ENCODE measurements at places on chromosomes 6 and 20. TPM values are rescaled to one million over a fixed set of nuclear protein-coding genes. Genes with fewer than 3 reads are reported as not detected.

ADISSP gene
- 137 TPM for total RNA-seq

- DNase-seq = no peak
Observed at GRCh38 chr6:87827346-87827745, 125.3 kb upstream of the AKIRIN2 start.

CALHM5 gene
- total RNA-seq = 0.08 TPM

GRCh38 chr6:24909241-24910216 is 26.2 kb downstream of the RIPOR2 start:
- DNase-seq = no peak

PREP gene
- total RNA-seq = 14.0 TPM

SYNGAP1 gene
- total RNA-seq = 3.3 TPM

DNA sequence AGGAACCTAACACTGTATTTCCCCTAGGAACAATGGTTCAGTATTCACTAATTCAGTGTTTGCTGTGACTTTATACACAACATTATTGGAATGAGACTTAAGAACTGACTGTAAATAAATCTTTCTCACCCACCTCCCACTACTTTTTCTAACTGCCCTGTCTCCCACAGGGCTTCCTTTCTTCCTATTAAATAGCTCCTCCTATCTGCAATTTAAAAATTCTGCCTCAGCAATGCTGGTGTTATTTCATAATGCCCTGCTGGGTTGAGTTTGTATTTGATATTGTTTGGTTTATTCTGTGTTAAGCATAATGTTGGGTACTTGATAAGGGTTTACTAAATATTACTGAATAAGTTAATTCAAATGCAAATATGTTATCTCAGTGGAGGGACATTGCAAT is 573.1 kb upstream of the RNF217 start:
- DNase-seq = no peak

DNA sequence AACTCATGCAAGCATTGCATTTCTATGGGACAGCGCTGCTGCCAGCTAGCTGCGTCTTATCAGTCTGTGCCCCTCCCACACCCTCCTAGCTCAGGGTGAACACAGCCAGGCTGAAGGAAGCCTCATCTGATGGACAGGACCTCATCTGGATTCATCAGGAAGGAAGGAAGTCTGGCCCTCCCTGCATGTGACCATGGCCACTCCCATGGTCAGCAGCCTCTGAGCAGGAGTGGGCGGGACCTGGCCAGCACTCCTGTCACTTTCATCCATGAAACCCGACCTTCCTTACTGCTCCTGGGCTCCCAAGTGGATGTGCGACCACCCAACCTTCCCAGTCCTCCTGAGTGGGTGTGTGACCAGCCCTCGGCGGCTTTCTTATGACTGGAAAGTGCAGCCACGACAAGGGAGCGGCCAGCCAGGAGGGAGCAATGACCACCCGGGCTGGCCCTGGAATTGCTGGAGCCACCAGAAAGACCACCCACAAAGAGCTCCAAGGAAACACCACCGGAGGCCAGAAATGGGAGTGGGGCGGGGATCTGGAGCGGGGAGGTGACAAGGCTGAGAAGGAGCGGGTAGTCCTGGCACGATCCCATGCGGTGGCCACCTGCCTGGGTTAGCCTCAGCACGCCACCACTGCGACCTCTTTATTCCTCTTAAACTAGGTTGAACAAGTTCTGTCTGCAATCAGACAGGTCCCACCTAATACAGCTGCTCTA is 241.2 kb downstream of the TTLL2 start:
- peak; percentile 9 for DNase-seq

DNA sequence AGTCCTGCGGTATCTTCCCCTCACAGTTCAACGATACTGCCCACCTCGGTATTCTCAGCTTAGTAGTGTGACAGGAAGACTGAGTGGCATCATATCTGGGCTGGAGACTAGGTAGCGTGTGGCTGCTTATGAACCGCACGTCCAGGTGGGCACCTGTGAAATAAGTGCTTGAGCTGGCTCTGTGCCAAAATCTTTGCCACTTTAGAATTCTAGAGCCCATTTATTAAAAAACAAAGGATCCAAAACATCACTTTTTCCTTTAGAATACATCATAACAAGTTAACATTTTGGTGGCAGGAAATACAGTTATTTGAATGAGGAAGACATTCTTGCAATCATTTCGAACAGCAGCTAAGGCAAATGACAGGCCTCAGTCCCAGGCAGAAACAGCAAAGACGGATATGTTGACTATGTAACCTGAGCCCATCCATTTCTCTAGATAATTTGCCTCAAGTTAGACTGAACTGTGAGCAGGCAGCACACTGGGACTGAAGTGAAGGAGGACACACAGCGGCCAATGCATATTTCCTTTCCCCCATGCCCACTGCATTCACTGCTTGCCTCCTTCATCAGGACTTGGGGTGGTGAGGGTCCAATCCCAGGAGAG is 136.6 kb downstream of the GMDS start:
- DNase-seq = no peak

DNA sequence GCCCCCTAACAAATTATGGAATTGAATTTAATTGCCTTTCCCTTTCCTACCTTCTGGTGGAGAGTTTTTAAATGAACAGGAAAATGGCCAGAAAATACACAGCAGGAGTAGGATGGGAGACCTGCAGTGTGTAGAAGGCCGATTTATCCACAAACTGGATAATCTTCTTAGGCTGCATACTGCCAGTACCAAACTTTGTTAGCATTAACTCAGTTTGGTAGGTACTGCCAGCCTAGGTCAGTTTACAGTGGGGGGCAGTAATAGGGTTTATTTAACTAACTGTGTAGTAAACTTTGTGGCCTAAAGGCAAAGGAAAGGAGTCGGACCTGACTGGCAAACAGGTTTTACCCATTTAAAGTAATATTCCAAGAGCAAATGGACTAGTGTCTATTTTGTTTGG is 4.6 kb downstream of the NCOA3 start:
- no peak for DNase-seq

- DNase-seq = no peak
Observed at GRCh38 chr6:56927538-56928453, 27.1 kb upstream of the BEND6 start.

BMP5 gene
- not detected for total RNA-seq

ARHGAP40 gene
- total RNA-seq = 0.05 TPM

GRCh38 chr6:48883116-48883515 is 579.9 kb downstream of the MMUT start:
- DNase-seq = no peak

GRCh38 chr20:20835897-20836296 is 123.5 kb upstream of the RALGAPA2 start:
- no peak for DNase-seq

- DNase-seq = peak; percentile 25
Observed at GRCh38 chr20:7714549-7714948, 225.7 kb downstream of the HAO1 start.

STMND1 gene
- total RNA-seq = not detected

GRCh38 chr6:63572747-63573075 is 431 bp downstream of the LOC128125822 start:
- DNase-seq = no peak

CLPSL1 gene
- total RNA-seq = not detected

CDH26 gene
- total RNA-seq = 0.13 TPM

- peak; percentile 45 for DNase-seq
Observed at GRCh38 chr6:36897609-36898008, 11.9 kb downstream of the C6orf89 start.

DNA sequence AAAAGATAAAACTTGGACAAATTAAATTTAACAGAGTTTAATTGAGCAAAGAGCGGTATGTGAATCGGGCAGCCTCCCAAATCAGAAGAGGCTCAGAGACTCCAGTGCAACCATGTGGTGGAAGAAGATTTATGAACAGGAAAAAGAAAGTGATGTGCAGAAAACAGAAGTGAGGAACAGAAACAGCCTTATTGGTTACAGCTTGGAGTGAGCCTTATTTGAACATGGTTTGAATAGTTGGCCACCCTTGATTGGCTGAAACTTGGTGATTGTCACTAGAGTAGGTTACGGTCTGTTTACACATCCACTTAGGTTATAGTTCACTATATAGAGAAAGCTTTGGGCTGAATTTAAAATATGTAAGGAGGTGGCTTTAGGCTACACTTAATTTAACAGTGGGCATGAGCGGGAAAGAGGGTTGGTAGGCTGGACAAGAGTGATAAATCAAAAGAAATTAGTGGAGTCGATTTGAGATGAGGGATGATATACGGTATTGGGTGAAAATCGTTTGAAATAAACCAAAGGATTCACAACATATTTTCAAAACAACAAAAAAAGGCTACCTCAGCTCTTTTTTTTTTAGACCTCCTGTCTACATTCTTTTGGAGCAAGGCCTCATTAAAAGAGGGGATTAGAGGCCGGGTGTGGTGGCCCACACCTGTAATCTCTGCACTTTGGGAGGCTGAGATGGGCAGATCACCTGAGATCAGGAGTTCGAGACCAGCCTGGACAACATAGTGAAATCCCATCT is 84.3 kb upstream of the PREP start:
- DNase-seq = no peak

GRCh38 chr20:62530643-62531032 is 54.8 kb upstream of the GATA5 start:
- DNase-seq = peak; percentile 84

DNA sequence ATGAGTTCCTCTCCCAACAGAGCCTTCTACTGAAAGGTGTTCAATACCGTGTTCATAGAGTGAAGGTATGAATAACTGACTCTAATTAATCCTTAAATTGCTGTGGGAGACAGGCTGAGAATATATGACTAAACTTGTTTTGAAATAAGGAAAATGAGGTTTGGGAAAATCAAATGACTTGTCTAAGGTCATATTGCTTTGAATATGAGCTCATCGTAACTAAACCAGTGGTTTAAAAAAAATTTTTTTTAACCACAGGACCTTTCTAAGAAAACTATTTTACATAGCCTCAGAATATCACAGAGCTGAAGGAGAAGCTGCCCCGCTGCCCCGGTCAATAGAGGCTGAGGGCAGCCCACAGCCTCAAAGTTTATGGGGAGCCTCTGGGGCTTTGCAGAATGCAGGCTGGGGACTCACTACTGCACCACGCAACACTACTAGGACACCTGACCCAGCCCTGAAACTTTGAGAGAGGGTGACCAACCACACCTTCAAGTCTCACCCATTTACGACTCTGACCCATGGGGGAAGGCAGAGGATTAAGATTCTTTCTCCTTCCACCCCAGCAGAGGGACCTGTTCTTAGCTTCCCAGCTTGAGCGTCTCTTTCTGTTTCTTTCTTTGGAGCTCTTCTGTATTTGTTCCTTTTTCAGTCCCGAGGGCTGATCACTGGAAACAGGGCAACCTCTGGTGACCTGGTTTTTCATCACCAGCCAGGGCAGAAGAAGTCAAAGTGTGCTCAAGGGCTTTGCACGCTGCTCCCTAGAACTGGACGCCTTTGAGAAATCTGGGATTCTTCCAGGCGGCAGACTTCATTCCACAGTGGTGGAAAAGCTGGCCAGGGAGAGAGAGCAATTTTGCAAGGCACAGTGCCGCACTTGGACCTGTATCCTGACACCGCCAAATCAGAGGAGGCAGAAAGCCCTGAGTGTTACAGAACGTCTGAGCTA is 220.2 kb downstream of the ATXN1 start:
- DNase-seq = no peak

SLC26A8 gene
- total RNA-seq = not detected

NFATC2 gene
- 0.57 TPM for total RNA-seq

- no peak for DNase-seq
Observed at GRCh38 chr20:53872561-53873229, 197.7 kb downstream of the BCAS1 start.

DNA sequence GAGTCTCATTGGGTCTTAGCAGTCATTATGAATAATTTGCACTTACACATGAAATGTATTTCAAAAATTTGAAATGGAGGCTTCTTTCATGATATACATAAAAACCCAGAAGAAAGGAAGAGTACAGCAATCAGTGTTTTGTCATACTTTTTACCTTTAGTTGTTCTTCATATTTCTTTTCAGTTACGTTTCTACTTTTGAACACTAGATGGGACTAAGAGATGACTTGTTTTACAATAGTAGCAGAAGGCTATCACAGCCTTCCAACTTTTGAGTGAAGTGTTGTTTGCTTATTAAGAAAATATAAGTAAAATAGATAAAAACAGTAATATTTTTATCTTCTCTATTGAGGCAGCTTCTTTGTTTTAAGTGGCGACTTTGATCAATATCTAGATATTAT is 58.1 kb downstream of the L3MBTL3 start:
- DNase-seq = no peak

SIRPA gene
- total RNA-seq = 0.13 TPM

DNA sequence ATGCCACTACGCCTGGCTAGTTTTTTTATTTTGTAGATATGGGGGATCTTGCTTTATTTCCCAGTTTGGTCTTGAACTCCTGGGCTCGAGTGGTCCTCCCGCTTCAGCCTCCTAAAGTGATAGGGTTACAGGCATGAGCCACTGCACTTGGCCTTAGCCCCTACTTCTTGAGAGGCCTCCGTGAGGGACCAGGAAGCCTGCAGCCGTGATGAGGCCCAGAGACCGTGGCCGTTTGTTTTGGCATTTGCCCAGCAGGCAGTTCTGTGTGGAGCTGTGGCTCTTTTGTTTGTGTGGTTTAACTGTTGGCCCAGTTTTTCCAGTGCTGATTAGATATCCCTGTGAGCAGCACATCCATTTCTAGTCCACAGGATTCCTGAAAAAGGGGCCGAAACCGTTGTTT is 39.8 kb downstream of the SRSF3 start:
- peak; percentile 81 for DNase-seq

- DNase-seq = no peak
Observed at GRCh38 chr6:25132934-25133333, 146.2 kb upstream of the CARMIL1 start.

DNA sequence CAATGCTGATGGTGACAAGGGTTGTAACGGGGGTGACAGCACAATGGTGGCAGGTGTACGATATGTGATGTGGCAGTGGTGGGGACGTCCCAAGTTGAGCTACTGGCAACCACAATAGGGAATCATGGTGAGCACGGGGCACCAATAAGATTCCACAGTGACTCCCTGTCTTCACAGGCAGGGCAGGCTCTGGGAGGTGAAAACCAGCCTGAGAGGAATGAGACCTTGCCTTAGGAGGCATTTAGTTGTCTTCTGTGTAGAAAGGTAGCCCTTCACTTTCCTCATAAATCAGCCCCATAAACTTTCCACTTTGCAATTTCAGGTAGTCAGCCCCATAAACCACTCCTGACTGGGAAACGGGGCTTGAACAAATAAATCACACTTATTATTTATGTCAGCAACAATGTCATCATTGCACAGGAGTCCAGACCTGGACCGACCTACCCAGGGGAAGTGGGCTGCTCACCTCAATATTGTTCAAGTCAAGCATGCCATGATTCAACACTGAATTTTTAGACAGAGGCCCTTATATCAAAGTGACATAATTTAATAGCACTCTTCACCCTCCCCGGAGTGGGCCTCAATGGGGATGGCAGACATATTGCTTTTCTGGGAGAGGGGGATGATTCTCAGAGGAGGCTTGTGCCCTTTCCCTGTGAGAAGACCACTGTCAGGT is 150.8 kb downstream of the CDC5L start:
- no peak for DNase-seq

OR2B6 gene
- not detected for total RNA-seq

ZNF311 gene
- total RNA-seq = 1.2 TPM

GRCh38 chr6:137843211-137843610 is 23.8 kb upstream of the TNFAIP3 start:
- DNase-seq = no peak

- DNase-seq = peak; percentile 57
Observed at GRCh38 chr6:85756982-85757381, 114.3 kb upstream of the SYNCRIP start.

DNA sequence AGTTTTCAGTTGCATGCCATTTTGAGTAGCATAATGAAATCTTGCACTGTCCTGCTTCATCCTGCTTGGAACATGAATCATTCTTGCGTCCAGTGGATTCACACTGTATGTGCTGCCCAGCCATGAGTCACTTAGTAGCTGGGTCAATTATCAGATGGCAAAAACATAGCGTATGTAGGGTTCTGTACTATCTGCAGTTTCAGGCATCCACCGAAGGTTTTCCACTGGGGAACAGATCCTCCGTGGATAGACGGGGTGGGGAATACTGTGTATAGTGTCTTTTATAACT is 61.4 kb downstream of the IL22RA2 start:
- no peak for DNase-seq
